ENCODE measurements at places on chromosomes 11 and 22.

DNA sequence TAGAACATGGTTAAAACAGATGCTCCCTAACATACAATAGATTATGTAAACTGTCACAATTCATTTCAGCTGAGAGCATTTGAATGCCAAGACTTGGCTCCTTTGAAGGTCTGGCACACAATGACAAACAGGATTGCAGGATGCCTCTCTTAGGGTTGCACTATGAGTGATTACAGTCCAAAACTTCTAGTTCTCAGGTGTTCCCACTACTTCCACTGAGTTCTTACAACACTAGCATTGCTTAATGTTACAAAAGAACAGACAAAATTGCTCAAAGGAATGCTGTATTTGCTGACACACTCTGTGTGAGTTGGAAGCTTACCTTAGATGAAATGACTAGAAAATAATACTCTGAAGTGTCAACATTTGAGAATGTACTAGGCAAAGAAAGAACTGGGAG, 2413.8 kb upstream of the RAG2 start:
- peak; percentile 11 for DNase-seq

DNA sequence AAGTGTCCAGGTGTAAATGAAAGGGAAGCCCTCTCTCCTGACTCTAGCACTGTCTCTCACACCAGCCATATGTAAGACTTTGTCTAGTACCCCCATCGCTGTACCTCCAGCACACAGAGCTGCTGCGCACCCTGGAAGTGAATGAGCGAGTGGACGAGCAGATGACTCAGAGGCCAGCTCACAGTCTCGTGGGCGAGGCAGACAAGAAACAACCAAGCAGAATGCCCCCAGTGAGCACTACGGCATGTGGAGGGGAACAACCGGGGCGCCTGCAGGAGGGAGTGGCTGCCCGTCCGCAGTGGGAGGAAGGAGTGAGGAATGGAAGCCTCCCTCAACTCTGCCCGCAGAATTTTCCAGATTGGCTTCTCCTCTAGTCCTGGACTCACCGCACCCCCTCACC, 46.4 kb downstream of the MCM5 start:
- DNase-seq = peak; percentile 26

DNA sequence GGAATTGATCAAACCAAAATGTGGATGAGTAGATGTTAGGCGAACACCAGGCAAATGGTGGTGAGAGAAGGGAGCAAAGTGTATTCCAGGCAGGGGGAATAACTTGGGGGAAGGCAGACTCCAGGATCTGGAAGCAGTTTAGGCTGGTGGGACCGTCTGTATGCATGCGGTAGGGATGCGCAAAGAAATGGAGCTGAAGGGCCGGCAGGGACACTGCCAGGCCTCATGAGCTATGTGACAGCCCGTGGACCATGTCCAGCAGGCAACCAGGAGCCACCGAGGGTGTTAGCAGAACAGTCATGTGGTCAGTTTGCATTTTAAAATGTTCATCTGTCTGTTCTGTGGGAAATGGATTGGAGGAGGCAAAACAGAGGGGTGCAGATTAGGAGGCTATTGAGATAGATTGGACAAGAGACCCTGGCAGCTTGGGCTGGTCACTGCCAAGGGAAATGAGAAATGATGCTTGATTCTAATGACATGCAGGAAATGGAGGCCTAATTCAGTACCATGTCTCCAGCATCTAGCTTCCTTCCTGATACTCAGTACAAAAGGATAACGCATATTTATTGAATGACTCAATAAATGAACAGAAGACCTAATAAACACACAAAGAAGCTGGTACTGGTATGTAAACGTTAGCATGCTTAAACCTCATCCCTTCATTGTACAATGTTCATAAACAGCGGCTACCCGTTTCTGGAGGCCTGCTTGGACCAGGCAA, 412.4 kb downstream of the BUD13 start:
- DNase-seq = no peak

- DNase-seq = no peak
Observed at GRCh38 chr11:114563077-114563476, 3.4 kb upstream of the NXPE1 start.
